Thoracic aorta endothelial cell (primary cell): ENCODE measurements at places on chromosomes 1 and 21. TPM values are rescaled to one million over a fixed set of nuclear protein-coding genes. Genes with fewer than 3 reads are reported as not detected.

TAGLN2 gene
- total RNA-seq, result 454 and 578 TPM in 2 replicates

CD164L2 gene
- not detected in 2 replicates for total RNA-seq

SLC44A3 gene
- total RNA-seq, result 0.14 and 1.1 TPM in 2 replicates

F5 gene
- 0.27 and 0.36 TPM in 2 replicates for total RNA-seq

AADACL4 gene
- not detected in 2 replicates for total RNA-seq

RGS5 gene
- 21.0 and 26.2 TPM in 2 replicates for total RNA-seq

OR2T4 gene
- not detected in 2 replicates for total RNA-seq

HSD3B1 gene
- not detected in 2 replicates for total RNA-seq

AMY1C gene
- not detected in 2 replicates for total RNA-seq
